ENCODE measurements at places on chromosomes 1 and 21. TPM values are rescaled to one million over a fixed set of nuclear protein-coding genes. Genes with fewer than 3 reads are reported as not detected.

Gene TSNAX
- total RNA-seq: 34.9 TPM

Gene GJB5
- not detected for total RNA-seq

Gene CYP4Z1
- total RNA-seq: not detected

Gene CD84
- total RNA-seq: not detected

Gene LHX8
- total RNA-seq: not detected

Gene OR2T35
- not detected for total RNA-seq

Gene FHAD1
- 1.6 TPM for total RNA-seq

Gene KRTAP10-10
- total RNA-seq: not detected

Gene TMEM54
- total RNA-seq: 95.9 TPM

Gene KCNJ6
- not detected for total RNA-seq

Gene OR10J1
- not detected for total RNA-seq

Gene SIM2
- total RNA-seq: not detected

Gene SLC35F3
- 0.71 TPM for total RNA-seq

Gene ZNF593OS
- total RNA-seq: 0.29 TPM

Gene HPCAL4
- not detected for total RNA-seq

Gene HSPA6
- not detected for total RNA-seq

Gene RGS16
- total RNA-seq: not detected

Gene MATN1
- total RNA-seq: not detected

Gene TRIM67
- not detected for total RNA-seq

Gene FGR
- total RNA-seq: 0.29 TPM

Gene SYT11
- total RNA-seq: 19.3 TPM

Gene RPTN
- not detected for total RNA-seq

Gene CAPZB
- total RNA-seq: 91.4 TPM

Gene CHI3L1
- 1.4 TPM for total RNA-seq

Gene GJB3
- total RNA-seq: not detected

Gene KRTAP19-3
- total RNA-seq: not detected

Gene AMY1A
- not detected for total RNA-seq

All from myometrial cell (primary cell).